ENCODE measurements at places on chromosomes 12 and 14.
A peak's percentile ranks its signal among the peaks of the same experiment; 100 is the strongest.

- no peak for DNase-seq
These were observed 7.5 kb downstream of the NID2 start for GRCh38 chr14:52061390-52061789.

GRCh38 chr14:95097385-95097784 is 59.9 kb downstream of the DICER1 start:
- DNase-seq, result no peak

DNA sequence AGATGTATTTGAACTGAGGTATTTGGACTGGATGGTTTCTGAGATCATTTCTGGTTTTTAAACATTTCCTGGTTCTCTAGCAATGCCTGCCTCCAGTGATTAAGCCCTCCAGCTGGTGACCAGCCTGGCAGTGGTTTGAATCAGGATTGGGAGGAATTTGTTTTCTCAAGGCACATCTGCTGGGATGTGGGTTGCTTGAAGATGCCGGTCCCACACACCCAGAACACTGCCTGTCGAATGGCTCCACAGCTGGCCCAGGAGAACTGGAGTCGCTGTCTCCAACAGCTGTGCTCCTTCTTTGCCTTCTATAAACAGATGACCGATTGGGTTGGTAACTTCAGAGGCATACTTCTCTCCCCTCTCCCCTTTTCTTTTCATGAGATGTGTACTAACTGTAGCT is 258.0 kb upstream of the DDHD1 start:
- DNase-seq, result no peak

DNA sequence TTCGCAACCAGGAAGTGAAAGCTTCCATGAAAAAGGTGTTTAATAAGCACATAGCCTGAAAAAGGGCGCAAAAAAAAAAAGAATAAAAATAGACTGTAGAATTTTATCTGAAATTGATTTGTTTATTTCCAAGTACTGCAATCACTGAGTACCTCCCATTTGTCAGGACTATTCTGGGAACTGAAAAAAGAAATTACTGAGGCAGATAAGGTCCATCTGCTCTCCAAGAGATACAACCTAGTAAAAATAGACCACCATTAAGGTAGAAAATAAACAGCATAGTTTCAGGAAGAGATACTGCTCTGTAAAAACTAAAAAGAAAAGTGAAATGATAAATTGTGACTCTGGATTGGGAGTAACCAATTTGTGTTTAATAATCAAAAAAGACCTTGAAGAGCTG is 24.7 kb downstream of the OR4N2 start:
- no peak for DNase-seq

- no peak for DNase-seq
These were observed 496.4 kb downstream of the PCNX1 start for GRCh38 chr14:71403656-71404055.

- DNase-seq, result no peak
These were observed 86.3 kb downstream of the ASCL1 start for GRCh38 chr12:103043531-103044486.

GRCh38 chr12:1592444-1593173 is 1.8 kb downstream of the FBXL14 start:
- peak; percentile 54 for DNase-seq

DNA sequence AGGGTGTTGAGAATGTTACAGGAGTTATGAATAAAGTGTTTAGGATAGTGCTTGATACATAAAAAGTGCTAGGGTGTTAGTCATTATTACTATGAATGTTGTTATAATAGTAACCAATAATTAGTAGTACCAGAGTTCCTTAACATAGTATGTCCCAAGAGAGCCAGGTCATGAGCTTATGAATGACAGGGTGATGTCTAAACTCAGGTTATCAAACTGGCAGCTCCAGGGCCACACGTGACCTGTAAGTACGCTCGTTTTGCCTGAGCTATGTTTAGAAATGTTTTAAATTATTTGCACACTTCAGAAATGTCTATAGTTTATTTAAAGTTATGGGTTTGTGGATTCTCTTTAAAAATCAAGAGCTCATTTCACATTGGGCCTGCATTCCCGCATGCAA is 14.1 kb upstream of the GRIP1 start:
- no peak for DNase-seq

DNA sequence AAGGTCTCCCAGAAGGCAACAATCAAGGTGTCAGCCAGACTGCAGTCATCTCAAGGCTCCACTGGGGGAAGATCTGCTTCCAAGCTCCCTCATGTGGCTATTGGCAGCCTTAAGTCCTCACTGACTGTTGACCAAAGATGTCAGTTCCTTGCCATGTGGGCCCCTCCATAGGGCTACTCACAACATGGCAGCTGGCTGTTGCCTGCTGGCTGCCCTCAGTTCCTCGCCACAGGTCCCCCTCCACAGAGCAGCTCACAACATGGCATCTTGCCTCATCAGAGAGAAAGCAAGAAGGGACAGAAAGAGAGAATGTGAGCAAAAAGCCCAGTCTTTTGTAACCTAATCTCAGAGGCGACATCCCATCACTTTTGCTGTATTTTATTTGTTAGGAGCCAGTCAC is 34.4 kb upstream of the EGLN3 start:
- DNase-seq, result no peak

DNA sequence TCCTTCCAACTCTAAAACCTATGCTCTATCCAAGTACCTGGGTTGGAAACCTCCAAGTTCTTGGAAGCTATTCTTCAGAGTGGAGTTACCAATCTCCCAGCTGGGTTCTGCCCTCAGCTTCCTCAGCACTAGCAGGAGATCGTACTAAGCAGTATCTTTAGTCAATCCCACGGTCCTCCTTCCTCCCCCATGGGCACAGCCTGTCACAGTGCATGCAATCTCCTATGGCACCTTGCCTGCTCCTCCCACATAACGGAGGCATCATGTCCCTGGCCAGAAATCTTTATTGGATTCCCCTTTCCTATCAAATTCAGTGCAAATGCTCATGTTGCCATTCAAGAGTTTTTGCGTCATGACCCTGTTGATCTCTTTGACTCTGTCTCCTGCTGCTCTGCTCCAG is 5.4 kb upstream of the LPAR5 start:
- no peak for DNase-seq

DNA sequence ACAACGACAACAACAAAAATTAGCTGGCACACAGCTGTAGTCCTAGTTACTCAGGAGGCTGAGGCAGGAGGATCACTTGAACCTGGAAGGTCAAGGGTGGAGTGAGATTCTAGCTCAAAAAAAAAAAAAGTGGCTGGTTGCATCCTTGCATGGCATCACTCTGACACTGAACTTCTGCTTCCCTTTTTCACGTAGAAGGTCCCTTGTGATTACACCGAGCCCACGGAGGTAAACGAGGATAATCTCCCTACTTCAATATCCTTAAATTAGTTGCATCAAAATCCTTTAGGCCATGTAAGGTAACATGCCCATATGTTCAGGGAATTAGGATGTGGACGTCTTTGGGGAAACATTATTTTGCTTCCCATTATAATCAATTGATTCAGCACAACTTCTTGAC is 4.0 kb upstream of the PPP4R4 start:
- DNase-seq, result no peak

GRCh38 chr14:77344377-77344996 is 23.7 kb downstream of the GSTZ1 start:
- DNase-seq, result no peak

- DNase-seq, result no peak
These were observed 4.7 kb downstream of the CCDC88C start for GRCh38 chr14:91412939-91413338.

- DNase-seq, result no peak
These were observed 55.5 kb upstream of the SRSF5 start for GRCh38 chr14:69711477-69711876.

DNA sequence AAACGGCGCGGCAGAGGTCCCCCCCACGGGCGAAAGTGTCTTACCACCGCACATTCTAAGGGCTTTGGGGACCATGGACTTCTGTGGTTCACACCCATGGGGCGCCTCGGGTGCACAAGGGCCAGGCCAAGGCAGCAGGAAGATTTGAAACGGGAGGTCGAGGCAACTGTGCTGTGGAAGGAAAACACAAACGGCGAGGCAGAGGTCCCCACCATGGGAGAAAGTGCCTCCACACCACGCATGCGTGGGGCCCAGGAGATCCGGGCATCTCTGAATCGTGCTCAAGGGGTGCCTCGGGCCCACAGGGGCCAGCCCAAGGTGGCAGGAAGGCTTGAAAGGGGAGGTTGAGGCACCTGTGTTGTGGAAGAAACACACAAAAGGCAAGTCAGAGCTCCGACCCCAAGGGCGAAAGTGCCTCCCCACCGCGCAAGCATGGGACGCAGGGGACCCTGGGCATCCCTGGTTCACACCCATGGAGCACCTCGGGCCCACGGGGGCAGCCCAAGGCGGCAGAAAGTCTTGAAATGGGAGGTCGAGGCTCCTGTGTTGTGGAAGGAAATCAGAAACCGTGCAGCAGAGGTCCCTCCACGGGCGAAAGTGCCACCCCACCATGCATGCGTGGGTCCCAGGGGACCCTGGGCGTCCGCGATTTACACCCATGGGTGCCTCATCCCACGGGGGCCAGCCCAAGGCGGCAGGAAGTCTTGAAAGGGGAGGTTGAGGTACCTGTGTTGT is 371.0 kb downstream of the ALG10 start:
- DNase-seq, result peak; percentile 7

DNA sequence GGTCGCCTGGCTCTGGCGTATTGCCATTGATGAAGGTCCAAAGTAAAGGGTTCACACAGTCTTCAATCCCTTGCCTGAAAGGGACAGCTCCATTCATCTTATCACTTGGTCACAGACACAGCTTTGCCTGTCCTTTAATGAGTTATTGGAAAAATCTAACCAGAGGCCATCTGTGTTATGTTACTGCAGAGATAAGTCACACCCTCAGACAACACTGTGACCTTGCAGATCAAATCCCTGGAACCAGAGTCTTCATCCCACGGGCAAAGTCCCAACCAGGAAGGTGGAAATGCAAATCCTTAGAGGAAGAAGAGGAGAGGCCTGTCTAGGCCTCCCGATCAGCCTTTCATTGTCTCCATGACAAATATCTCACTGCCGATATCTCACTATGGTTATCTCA is 68.3 kb upstream of the SCN8A start:
- DNase-seq, result no peak

DNA sequence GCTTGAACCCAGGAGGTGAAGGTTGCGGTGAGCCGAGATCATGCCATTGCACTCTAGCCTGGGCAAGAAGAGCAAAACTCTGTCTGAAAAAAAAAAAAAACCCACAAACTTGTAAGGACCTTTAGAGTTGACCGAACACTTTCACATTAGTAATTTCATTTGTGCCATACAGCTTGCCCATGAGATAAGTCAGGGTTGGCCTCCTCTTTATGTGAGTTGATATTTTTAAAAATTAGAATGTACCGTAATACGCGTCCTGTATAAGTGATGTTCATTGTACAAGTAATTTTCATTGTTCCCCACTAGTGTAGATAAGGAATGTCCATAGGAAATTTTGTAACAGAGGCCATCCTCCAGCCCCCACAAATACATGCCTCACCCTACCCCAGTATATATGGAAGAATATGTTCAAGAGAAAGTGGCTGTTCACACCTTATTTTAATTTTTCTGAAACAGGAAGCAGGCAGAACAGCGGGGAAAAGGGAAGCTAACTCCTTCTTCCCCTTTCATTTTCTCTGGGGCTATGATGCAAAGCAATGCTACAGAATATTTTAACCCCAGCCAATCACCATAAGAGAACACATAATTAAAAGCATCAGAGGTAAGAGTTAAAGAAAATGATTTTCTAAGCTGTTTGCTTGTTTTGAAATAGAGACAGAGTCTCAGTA is 31.9 kb upstream of the HIF1A start:
- no peak for DNase-seq

- DNase-seq, result no peak
These were observed 799 bp downstream of the SLC38A6 start for GRCh38 chr14:60981633-60982455.

DNA sequence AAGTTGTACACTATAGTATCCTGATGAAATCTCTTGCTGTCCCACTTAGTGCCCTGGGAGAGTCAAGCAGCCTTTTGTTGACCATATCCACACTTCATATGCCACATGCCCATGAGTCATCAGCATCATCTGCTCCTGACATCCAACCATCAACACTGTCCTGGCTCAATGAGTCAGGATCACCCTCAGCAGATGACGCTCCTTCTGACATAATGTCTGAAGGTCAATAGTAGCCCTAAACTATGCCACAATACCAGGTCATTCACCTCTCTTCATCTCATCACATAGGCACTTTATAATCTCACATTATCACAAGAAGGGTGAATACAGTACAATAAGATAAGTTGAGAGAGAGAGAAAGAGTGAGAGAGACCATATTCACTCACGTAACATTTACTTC is 369.0 kb upstream of the FAR2 start:
- DNase-seq, result no peak

- no peak for DNase-seq
These were observed 12.5 kb downstream of the XRCC3 start for GRCh38 chr14:103702497-103703432.

- no peak for DNase-seq
These were observed 61.2 kb upstream of the FAM222A start for GRCh38 chr12:109652233-109652976.

DNA sequence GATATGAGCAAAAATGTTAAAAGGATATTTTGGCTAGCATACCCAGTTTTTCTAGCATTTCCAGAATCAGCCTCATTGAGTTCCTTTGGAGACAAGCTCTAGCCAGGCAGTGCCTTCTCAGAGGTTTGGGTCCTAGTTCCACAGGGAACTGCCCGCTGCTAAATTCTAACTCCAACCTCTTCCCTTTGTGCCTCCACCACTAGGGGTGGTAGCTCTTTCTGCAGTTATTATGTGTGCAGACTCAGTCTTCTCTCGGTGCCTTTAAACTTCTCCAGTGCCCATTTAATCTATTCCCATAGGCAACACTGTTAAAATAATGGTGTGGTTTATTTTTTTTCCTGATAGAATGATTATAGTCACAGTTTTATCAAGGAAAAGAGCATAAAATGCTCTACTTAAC is 21.5 kb upstream of the SLC25A3 start:
- no peak for DNase-seq

GRCh38 chr14:25010471-25010870 is 39.5 kb downstream of the STXBP6 start:
- DNase-seq, result no peak

DNA sequence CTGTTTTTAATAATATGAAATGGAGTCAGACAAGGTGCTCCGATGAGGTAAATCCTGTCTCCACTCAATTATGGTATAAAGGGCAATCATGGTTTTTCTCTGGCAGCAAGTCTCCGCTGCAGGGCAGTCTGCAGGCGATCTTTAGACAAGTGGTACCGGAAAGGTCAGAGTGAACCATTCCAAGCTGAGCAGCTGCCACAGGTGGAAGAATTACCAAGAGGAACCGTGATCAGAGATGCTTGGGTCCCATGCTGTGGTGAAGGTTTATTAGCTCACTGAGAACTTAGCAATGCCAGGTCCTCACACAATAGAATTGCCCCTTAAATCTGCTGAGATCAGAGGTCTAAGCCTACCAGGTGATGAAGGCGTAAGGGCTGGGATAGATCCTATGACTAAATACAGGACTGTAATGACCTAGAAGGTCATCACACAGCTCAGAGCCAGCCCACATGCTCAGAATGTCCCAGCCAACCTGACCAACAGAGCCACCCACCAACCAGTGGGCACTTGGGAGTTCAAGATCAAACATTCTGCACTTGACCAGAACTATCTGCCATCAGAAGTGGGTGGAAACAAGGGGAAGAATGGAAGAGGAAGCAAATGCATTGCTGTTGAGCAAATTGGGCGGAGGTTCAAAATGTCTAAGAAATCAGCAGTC is 175.2 kb upstream of the BCL2L14 start:
- no peak for DNase-seq

All from CD8-positive, alpha-beta T cell (primary cell).